Memory B cell (primary cell): ENCODE measurements at places on chromosomes 5 and 9.

GRCh38 chr5:124154714-124155113 is 591.7 kb downstream of the ZNF608 start:
- no peak for DNase-seq

DNA sequence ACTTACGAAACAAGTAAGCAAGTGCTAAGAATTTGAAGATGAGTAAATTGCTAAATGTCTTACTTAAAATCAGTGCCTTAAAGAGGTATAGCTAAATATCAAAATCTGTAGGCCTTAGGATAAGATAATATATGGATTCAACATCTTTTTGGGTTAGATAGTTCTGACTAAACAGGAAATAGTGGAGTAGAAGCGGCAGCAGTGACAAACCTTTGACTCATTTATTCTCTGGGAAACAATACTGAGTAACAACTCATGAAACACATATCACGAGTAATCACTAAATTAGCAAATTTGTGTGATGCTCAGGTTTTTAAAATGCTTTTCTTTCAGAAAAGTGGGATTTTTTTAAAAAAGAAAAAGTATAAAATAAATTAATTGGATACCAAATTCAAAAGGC is 762.1 kb upstream of the TYRP1 start:
- DNase-seq, result no peak

- DNase-seq, result no peak
These were observed 27.1 kb downstream of the RASGRF2 start for GRCh38 chr5:80987078-80987766.

DNA sequence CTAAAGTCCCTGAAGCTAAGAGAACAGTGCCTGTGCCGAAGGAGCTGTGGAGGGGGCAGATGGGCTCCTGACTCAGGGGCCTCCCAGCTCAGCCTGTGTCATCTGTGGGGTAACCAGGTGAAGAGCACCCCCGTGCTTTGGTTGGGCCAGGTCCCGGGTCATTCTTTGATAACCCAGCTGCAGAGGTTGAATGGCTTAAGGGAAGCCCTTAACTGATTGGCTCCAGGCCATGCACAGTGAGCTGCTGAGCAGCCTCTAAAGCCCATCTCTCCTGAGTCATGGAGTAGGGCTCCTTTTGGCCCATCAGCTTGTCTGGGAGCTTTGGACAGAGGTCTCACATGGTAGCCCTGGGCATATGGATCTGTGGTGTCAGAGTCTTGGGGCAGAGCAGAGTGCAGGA is 28.7 kb downstream of the COL27A1 start:
- no peak for DNase-seq

GRCh38 chr5:96933764-96934707 is 1.8 kb upstream of the LNPEP start:
- no peak for DNase-seq

- no peak for DNase-seq
These were observed 583 bp upstream of the TJP2 start for GRCh38 chr9:69173497-69173890.

- no peak for DNase-seq
These were observed 267.0 kb upstream of the NUDT12 start for GRCh38 chr5:103829585-103829984.

DNA sequence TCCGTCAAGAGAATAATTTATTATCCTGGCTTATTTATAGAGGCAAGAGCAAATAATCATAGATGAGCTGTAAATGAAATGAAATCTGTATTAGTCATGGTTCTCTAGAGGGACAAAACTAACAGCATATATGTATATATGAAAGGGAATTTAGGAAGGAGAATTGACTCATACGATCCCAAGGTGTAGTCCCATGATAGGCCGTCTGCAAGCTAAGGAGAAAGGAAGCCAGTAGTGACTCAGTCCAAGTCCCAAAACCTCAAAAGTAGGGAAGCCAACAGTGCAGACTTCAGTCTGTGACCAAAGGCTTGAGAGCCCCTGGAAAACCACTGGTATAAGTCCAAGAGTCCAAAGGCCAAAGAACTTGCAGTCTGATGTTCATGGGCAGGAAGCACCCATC is 515.9 kb upstream of the CYLC2 start:
- no peak for DNase-seq

GRCh38 chr9:119370816-119371215 is 1.6 kb upstream of the BRINP1 start:
- no peak for DNase-seq

DNA sequence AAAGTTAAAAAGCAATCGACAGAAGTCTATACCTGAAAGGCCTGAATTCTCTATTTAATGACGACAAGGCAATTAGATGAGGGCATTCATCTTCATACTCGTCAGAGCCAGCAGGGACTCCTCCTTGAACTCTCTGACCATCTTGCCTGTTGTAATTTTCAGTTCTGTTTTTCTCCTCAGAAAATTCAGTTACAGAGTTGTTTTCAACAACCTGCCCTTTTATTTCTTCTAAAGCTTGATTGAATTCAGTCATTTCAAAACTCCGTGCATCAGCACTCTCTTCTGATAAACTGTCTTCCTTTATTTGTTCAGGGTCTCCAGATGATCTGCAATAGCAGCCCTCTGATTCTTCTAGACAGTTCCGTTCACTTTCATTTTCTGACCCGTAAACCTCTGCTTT is 15.6 kb downstream of the RIOK2 start:
- DNase-seq, result no peak

DNA sequence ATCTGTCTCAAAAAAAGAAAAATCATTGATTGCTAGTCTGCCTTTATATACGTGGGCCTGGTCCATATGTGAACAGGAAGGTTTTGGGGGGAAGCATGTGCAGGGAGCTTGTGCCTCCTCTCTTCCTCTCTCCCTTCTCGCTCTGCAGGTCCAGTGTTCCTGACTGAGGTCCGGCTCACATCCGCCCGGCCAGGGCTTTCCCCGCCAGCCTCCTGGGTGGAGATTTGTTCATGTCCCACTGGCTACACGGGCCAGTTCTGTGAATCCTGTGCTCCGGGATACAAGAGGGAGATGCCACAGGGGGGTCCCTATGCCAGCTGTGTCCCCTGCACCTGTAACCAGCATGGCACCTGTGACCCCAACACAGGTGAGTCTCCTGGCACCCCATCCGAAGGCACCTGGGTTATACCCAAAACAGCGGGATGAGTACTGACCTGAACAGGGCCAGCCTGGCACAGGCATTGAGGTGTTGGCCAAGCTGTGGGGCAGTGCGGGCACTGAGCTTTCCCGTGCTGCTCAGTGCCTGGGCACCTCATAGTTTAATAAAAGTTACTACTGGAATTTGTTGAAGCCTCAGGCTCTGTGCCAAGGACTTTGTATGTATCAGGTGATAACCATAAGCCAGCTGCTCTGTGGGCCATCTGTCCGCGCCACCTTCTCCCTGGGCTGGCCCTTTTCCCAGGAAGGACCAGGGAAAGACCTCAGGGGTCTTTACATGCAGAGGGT is 39.4 kb upstream of the AIF1L start:
- no peak for DNase-seq

DNA sequence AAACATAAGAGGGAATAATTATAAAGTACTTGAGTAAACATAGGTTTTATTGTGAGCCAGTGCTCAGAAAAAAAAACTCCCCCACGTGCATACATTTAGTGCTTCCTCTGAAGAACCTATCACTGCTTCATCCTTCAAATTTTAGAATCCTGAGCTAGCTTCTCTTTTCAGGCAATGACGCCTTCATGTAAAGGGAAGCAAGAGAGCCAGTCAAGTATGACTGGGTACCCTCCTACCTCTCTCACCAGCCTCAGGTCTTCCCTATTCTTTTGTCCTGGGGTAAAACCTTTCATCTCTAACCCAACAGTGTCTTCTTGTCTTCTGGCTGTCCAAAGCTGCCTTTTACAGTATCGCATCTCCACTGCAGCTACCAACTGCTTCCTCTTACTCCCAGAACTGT is 32.0 kb downstream of the PLPP1 start:
- peak; percentile 9 for DNase-seq

DNA sequence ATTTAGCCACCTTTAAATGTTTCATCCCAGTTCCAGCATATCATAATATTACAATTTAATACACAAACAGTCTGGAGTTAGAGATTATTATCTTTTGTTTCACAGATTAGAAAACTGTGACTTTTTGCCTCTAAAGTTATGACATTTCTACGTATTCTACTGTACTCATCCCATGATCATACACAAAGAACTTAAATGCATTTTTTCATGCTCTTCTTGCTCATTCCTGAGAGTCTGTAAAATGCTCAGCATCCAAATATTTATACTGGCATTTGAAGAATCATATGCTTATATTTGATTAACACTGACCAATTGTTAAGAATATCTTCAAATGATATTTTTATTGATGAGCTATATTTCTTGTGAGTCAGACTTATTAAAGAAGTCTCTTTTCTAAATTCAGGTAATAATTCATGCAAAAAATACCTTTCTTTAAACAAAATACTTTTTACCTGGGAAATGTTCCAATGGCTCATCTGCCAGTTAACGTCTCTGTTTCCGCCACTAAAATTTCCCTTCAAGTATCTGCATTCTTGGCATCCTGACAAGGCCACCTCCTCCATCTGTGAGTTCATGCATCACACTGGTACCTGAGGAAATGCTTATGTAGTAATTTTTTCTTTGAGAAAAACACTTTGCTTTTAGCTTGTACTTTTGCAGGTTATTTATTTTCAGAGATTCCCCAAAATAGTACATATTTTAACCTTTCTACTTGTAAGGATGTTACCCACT is 139.6 kb upstream of the RASA1 start:
- no peak for DNase-seq

DNA sequence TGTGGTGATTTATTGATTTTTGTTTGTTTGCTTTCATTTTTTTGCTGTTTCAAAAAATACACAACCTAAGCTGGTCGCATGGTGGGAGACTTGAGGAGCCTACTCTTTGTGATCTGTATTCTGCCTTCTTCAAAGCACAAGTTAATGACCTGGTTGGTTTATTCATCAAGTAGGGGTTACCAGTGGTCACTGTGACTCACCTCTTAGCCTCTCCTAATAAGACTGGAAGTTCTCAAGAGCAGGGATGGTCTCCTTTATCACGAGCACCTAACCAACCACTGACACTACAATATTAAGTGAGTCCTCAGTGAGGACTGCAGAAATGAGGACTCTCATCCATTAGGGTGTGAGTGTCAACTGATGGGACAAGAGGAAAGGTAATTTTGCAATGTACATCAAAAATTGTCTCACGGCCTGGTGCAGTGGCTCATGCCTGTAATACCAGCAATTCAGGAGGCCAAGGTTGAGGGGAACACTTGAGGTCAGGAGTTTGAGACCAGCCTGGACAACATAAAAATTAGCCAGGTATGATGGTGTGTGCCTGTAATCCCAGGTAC is 13.6 kb upstream of the MTMR12 start:
- no peak for DNase-seq
